Mesenchymal stem cell (in vitro differentiated cells and primary cell): ENCODE measurements at places on chromosomes 4 and X.

DNA sequence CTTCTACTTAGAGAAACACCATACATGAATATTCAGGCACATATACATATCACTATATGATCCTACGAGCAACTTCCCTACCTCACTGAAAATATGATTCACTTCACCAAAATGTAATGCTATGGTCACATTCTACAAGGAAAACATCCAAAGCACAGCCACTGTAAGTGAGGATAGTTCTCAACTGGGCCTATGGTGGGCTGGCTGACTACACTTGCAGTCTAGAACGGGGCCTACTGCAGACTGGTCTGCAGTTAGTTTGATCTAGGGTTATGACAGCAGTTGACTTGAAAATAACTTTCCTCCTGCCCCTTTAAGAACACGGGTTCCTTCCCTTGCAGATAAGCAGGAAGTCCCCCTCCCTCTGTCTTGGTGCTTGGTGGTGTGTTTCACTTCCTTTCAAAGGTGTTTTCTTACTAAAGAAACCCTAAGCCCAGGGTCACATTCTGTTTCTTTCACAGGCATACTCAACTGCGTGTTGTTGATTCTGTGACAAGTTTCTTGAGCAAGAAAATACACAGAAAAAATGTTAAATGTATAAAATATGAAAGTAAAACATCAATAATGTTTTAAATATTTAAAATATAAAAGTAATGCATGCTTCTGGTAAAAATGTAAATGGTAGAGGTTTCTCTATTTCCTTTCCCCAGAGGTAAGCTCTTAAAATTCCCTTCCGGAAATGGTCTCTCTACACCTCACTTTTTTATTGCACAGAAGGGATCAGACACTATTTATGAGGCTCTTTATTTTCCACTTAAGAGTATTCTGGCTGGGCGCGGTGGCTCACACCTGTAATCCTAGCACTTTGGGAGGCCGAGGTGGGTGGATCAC, 18.0 kb upstream of the TMSB4X start:
- DNase-seq: peak; percentile 71

GRCh38 chr4:2831611-2832308, 11.9 kb upstream of the ADD1 start:
- DNase-seq: no peak

DNA sequence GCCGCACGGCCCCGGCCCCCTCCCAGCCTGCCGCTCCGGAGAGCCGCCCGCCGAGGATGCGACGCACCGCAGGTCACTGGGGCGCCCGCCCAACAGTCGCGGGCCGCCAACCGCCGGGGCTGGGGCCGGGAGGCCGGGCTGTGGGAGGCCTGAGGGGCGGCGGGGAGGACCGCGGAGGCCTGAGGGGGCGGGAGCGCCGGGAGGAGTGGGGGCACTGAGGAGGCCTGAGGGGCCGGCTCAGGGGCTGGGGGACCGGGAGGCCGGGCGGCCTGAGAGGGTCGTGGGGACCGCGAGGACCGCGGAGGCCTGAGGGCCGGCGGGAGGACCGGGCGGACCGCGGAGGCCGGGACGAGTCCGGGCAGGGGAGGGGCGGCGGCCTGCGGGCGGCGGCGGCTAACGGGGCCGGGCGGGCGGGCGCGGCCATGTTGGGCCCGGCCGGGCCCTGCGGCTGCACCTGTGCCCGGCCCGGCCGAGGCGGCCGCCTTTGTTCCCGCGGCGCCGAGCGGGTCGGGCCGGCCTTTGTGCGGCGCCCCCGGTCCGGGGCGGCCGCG, 353 bp downstream of the NSD2 start:
- no peak for DNase-seq

GRCh38 chrX:39972340-39972739, 125.4 kb downstream of the BCOR start:
- DNase-seq: peak; percentile 37

DNA sequence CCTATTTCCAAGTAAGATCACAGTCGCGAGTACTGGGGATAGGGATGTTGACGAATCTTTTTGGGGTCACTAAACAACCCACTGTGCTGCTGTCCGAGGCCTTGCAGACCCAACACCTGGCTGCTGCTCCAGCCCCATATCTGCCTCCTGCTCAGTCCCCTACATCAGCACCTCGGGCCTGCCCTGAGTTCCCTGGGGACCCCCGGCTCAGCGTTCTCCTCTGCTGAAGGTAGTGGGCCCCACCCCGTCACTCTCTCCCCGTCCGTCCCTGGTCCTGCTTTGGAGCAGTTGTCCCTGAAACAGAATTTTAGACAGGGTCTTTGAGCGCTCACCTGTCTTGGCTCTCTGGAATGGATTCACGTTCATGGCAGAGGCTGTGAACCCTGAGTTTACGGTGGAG, 202.4 kb upstream of the PSAPL1 start:
- no peak for DNase-seq
